T-cell (primary cell): ENCODE measurements at places on chromosomes 16 and 17.

DNA sequence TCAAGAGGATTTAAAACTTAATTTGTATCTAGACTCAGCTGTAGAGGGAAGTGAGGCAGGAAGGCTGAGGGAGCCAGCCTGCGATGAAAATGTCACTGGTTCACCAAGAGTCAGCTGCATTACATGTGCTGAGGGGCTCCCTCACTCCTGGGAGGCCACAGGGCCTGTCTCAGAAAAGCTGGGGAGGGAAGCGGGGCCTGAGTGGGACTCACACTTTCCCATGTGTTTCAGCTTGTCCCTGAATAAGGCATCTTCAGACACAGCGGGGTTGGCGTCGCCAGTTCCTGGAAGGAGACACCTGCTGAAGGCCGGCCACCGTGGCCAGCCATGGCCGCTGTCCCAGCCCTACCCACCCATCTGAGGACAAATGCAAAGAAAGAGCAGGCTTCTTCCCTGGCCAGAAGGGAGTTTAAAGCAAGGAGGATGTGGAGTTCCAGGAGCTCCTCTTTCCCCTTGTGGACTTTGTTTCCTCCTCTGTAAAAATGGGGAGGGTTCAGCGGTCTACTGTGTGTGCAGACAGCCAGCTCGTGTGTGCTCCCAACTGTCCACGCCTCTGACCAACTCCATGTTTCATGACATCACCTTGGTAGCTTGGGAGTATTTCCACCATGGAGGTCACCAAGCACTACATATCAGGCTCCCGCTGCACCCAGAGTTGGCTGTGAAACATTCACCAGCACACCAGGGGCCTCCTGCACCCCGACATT, 19.2 kb upstream of the MRPS23 start:
- no peak for DNase-seq

DNA sequence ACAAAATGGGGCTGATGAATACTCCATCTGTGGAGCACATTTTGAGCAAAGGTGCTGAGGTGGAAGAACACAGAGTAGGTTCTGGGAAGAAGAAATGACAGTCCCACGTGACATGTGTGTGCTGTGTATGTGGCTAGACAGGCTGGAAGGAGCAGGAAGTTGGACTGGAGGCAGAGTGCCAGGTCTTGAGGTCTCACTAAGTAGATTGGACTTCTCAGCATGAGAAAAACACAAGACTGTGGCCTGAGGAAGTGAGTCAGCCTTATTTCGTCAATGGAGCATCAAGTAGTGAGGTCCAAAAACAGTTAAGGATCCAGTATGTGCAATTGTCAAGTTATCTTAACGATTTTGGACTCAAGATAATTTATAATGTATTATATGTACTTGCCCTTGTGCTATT, 736.5 kb downstream of the KCNJ2 start:
- DNase-seq: no peak

DNA sequence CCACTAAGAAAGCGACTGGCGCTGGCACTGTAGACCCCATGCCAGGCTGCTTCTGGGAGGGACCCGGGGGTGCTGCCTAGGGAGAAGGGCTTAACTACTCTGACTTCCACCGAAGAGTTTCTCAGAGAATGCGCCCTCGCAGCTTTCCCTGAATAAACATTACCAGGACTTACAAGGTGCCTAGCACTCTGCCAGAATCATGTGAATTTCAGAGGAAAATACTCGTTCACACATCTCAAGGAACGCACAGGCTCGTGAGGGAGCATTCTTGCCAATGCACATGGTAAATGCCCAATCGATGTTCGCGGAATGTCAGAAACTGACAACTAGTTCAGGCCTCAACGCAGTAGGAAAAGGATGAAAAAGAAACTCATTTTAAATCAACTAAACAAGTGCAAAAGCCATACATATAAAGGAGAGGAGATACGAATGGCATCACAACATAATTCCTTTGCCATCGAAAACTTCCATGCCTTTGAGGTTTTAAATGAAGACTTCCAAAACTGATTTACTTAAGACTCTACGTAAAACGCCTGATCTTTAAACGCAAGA, 999 bp downstream of the CMC2 start:
- DNase-seq: no peak

- no peak for DNase-seq
These were observed 8.2 kb upstream of the STH start for GRCh38 chr17:45990886-45991285.

- no peak for DNase-seq
These were observed 2.0 kb upstream of the FOXF1 start for GRCh38 chr16:86508028-86508946.

DNA sequence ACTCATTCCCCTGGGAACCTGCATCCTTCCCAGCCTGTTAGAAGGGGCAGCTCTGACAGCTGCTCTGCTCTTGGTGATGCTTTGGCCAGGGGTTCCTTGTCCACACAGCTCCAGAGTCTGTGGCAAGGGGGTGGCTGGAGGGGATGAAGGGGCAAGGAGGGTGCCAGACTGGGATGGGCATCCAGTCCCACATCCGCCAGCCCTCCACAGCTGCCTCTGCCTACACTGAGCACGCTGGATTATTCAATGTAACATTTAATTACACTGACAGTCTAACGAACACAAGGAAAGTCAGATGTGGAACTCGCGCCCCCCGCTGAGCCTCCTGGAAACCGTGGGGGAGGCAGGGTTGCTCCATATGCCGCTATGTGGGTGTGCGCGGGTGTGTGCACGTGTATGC, 101.1 kb downstream of the C16orf78 start:
- no peak for DNase-seq
